ENCODE measurements at places on chromosomes 4 and X.

DNA sequence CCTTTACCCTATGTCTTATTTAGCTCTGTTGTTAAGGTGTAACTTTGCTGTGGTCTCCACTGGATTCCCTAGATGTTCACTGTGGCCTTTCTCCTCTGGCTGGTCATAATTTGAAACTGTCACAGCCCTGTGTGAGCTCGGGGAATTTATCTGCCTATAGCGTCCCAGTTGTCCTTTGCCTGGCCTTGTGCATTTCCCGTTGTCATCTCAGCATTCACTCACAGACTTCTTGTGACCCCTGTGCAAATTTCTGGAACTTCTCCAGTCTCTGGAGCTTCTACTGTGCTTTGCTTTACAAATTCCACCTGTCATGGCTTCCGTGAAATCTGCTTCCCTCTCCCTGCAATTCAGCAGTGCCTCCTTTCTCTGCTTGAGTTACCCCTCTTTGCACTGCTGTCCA lies 106.7 kb downstream of the WWC2 start:
- no peak for DNase-seq

DNA sequence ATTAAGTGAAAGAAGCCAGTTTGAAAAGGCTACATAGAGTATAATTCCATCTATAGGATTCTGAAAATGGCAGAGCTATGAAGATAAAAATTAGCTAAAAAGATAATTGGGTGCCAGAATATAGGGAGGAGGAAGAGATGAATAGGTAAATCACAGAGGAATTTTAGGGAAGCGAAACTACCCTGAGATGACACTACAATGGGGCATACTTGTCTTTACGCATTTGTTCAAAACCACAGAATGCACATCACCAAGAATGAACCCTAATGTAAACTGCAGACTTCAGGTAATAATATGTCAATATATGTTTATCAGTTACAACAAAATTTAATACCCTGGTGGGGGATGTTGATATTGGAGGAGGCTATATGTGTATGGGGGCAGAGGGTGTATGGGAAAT lies 1342.9 kb downstream of the ADGRL3 start:
- DNase-seq, result no peak

DNA sequence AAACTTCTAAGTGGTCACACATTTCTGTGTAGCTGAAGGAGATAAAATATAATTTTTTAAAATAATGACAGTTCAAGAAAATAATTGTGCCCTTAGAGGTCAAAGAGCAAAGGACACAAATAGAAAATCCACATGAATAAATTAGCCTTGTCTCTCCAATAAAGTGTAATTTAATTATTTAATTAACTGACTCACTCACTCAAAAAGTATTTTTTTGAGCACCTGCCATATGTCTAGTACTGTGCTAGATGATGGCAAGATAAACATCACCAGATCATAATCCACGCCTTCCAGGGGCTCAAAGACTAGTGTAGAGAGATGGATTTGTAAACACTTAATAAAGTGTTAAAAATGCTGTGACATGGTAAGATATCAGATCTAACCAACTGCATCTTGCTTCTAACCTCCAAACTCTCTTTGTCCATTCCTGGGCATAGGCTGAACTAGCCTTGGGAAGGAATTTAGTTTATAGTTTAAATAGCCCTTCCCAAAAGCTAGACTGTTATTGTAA lies 112.5 kb downstream of the SCLT1 start:
- no peak for DNase-seq

DNA sequence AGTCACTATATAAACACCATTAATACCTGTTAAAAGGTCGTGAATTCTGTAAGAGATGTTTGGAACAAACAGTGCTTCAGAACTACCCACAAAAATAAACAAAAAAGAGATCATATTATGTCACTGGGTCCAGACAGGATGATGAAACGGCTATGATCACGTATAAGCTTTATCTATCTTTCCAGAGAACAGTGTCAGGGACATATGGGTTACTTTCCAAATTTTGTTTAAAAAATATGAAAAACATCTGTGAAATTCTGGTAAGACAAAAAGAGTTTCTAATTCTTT lies 90.0 kb downstream of the SORBS2 start:
- DNase-seq, result no peak

DNA sequence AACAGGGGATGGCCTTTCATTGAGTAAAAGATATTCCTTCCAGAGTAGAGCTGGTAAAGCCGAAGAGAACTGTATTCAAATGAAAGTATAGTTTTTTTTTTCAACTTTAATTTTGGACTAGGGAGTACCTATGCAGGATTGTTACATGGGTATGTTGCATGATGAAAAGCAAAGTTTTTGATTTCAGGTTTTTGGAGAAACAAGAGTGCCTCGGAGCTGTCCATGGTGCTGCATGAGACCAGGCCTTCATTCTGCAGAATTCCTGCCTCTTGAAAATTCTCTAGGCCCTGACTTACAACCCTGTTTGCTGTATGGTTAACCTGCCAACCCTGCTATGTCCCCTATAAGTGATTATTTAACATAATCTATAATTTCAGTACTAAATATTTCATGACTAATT lies 1065.7 kb upstream of the FTHL17 start:
- DNase-seq, result no peak

- no peak for DNase-seq
Measured at GRCh38 chr4:39103291-39103690, 41.3 kb downstream of the KLHL5 start.

Data from amygdala (tissue), 56 donors.